ENCODE measurements at places on chromosomes 4 and X. TPM values are rescaled to one million over a fixed set of nuclear protein-coding genes. Genes with fewer than 3 reads are reported as not detected.

CYSLTR1 gene
- 0.37 TPM for total RNA-seq

LAMP2 gene
- total RNA-seq, result 123 TPM

DNA sequence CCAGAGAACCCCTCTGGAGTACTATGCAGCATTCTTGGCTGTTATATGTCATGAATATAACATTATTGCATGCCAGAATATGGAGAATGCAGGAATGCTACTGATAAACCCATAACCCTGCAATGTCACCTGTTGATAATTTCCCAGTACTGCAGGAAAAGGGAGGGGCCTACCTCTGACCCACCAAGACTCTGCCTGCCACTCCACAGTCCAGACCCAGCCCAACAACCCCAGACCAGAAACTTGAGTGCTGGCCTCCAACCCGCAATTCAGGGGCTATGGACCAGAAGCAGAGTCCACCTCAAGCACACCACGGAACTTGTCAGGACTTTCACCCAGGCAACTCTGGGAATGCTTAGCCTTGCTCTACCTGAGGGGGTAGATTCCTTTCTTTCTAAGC, 92.9 kb upstream of the WDR44 start:
- H3K27me3 ChIP-seq, result no peaks in the 10 kb centered on the region
- no peak overlapping the region for H3K4me3 ChIP-seq
- H3K36me3 ChIP-seq, result no peaks in the 10 kb centered on the region

DNA sequence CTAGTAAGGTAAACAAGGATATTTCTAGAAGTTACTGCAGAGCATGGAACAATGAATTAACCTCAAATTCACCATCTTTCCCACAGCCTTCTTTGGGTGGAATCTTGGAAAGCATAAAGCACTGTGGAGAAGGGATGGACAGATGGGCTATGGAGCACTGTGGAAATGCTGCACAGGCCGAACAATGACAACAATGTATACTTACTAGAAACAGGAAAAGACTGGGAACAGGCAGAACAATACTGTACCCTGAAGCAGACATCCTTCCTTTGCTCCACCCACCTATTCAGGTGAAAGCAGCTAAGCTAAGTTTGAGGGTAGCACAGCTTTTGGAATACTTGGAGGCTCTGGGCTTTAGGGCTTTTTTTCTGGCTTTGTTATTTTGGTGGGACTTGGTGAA, 250.6 kb upstream of the KLF8 start:
- H3K36me3 ChIP-seq, result no peaks in the 10 kb centered on the region
- H3K27me3 ChIP-seq, result no peaks in the 10 kb centered on the region
- H3K27ac ChIP-seq, result no peak overlapping the region
- H3K4me1 ChIP-seq, result no peaks in the 10 kb centered on the region
- no peak for DNase-seq

- H3K27ac ChIP-seq, result no peak overlapping the region
- H3K36me3 ChIP-seq, result no peaks in the 10 kb centered on the region
- no peak for DNase-seq
Observed at GRCh38 chrX:734362-734761, 103.8 kb downstream of the SHOX start.

DNA sequence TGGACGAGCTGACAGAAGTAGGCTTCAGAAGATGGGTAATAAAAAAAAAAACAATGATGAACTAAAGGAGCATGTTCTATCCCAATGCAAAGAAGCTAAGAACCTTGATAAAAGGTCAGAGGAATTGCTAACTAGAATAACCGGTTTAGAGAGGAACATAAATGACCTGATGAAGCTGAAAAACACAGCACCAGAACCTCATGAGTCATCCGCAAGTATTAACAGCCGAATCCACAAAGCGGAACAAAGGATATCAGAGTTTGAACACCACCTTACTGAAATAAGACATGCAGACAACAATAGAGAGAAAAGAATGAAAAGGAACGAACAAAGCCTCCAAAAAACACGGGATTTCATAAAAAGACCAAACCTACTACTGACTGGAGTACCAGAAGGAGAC, 10.5 kb downstream of the NELFA start:
- no peak overlapping the region for H3K4me3 ChIP-seq
- no peak for DNase-seq
- no peaks in the 10 kb centered on the region for H3K4me1 ChIP-seq
- no peaks in the 10 kb centered on the region for H3K36me3 ChIP-seq
- H3K27ac ChIP-seq, result no peak overlapping the region

- H3K36me3 ChIP-seq, result peaks cover 6% of the 10 kb centered on the region
- no peak for DNase-seq
- no peak overlapping the region for H3K4me3 ChIP-seq
- peak overlapping the region; percentile 50 for H3K27ac ChIP-seq
Observed at GRCh38 chrX:74251006-74251930, 52.7 kb upstream of the ZCCHC13 start.

DNA sequence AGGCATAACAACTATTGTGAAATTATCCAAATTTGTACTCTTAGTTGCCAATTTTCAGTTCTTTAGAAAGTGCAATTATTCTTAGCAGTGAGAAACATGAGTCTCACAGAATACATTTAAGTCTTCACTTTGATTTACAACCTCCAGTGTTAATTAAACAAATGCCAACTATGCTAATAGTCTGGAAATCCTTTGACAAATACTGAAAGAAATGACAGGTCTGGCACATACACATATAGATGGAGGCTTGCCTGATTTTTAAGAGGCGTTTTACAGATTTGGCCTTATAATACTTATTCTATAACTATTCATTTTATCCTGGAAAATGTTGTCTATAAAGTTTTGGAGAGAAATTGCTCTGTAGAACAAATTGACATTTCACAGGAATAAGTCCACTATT, 320.1 kb downstream of the TRIML1 start:
- no peaks in the 10 kb centered on the region for H3K27me3 ChIP-seq
- H3K4me3 ChIP-seq, result no peak overlapping the region
- H3K36me3 ChIP-seq, result no peaks in the 10 kb centered on the region
- no peak overlapping the region for H3K27ac ChIP-seq
- no peaks in the 10 kb centered on the region for H3K4me1 ChIP-seq

DNA sequence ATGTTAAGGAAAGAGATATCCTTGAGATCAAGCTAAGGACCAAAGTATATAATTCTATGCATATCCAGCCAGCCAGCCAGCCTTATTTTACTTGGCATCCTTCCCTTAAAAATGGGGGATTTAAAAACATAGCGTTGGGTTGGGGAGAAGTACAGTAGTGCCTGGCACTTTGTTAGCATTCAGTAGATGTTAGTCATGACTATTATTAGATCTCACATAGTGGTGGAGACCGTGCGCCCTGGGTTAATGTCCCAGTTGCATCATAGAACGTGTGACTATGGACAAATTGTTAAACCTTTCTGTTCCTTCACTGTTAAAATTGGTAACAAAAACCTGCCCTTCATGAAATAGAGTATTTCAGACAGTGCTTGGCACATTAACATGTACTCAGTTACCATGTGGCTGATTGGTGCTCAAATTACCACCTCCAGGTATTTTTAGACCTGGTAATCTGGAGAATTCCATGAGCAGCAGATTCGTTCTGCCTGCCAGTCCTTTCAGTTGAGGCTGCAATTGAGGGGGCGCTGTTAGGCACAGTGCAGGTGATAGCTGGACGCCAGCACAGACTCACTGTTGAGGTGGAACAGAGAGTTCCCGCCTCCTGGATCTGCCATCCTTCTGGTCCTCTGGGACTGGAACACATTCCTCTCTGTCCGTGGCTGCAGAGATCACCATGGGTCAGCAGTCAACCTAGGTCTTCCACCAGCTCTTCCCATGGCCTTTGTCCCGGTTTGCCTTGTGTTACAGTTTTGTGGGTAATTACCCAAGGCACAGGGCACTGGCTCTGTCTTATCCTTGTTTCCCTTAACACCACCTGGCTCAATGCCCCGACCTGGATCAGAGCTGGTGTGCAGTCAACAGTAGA, 31.7 kb downstream of the RBBP7 start:
- peak; percentile 71 for DNase-seq
- H3K4me1 ChIP-seq, result peaks cover 14% of the 10 kb centered on the region
- no peak overlapping the region for H3K4me3 ChIP-seq
- H3K27ac ChIP-seq, result peak overlapping the region; percentile 74
- H3K36me3 ChIP-seq, result peaks cover 3% of the 10 kb centered on the region
